CD8-positive, alpha-beta T cell (primary cell): ENCODE measurements at places on chromosomes 6 and 20.

DNA sequence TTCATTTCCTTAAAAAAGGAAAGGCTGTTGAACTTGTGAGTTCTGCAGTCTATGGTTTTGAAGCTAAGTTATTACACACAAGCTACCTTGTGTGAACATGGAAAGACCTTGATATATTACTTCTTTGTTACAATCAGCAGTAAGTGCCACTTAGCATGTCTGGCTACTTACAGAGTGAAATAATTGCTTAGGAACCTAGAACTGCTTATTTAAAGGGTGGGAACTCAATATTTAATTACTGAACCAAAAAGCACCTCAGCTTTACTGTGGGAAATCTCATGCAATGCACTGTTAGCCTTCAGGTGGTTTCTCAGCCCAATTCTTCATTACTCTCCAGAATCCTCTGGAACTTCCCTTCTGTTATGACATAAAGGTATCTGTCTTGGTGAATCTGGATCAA lies 17.9 kb downstream of the PERP start:
- DNase-seq, result no peak

DNA sequence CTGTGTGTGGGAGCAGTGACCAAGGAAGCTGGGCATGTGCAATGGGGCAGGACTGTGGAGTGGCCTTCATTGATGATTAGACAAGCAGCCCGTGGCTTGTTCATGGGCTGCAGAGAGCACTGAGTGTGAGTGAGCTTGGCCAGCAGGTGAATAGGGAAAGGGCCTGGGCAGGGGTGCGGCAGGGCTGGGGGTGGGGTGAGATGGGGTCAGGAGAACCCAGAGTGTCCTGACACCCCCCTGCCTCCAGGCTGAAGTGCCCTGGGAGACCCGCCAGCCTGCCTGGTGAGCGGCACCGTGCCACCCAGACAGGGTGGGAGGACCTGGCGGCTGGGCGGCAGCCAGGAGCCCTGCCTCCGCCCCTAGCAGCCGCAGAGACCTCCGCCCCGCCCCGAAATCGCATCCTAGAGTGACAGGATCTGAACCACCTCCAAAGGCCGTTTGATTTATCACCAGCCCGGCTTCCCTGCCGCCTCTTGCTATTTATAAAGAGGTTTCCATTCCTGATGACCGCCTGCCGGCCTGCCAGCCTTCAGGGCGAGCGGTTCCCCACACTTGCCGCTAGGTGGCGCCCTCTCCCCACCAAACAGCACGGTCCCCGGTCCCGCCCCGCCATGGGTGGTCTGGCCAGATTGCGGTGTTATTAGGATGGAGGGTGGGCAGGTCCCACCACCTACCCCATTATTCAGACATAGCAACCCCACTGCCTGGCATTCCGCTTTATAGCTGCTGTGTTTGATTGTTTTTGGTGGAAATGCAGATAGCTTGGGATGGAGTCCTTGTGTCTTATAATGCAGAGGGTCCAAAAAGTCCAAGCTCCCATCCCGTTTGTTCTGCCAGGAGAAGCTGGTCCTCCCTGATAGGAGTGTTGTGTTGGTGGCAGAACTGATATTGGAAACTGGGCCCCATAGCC lies 3.5 kb downstream of the MYLK2 start:
- peak; percentile 53 for DNase-seq

DNA sequence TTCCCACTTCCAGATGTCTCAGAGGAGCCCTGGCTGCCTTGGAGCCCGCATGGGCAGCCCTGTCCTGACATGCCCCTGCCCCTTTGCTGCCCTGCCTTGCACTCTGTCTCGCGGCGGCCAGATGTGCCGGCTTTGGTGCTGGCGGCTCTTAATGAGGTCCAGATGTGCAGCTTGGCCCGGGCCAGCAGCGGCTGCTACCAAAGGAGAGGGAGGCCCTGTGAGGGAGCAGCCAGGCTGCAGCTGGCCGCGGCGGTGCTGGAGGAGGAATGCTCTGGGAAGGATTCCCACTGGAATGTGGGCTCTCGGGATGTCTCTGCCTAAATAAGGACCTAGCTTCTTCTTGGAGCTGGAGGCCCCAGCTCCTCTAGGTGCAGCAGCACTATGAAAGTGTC lies 72.4 kb downstream of the FGD2 start:
- no peak for DNase-seq

DNA sequence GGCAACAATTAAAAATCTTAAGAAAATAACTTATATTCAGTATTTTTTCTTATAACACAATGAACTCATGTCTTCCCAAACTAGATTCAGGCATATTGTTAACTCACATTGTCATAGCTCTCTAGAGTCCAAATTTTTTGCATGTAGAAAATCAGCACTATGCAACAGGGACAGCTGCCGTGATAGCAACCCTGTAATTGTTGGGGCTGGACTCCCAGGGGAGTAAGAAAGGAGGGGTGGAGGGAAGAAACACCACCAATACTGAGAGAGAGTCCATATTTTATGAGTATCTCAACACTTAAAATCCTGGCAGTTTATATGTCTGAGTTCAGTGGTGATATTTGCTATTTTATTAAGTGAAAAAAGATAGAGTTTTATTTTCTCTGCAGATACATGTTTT lies 89.6 kb upstream of the HS3ST5 start:
- DNase-seq, result no peak

GRCh38 chr6:166301611-166302529 lies 6.3 kb downstream of the PRR18 start:
- DNase-seq, result no peak

DNA sequence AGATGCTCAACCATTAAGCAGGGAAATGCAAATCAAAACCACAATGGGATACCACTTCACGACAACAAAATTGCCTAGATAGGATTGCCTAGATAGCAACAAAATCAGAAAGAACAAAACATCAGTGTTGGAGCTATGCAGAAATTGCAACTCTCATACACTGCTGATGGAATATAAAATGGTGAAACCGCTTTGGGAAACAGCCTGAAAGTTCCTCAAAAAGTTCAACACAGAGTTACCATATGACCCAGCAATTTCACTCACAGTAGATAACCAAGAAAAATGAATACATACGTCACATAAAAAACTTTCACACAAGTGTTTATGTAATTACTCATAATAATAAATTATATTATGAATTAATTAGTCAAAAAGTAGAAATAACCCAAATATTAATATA lies 78.3 kb downstream of the MAFB start:
- DNase-seq, result no peak

DNA sequence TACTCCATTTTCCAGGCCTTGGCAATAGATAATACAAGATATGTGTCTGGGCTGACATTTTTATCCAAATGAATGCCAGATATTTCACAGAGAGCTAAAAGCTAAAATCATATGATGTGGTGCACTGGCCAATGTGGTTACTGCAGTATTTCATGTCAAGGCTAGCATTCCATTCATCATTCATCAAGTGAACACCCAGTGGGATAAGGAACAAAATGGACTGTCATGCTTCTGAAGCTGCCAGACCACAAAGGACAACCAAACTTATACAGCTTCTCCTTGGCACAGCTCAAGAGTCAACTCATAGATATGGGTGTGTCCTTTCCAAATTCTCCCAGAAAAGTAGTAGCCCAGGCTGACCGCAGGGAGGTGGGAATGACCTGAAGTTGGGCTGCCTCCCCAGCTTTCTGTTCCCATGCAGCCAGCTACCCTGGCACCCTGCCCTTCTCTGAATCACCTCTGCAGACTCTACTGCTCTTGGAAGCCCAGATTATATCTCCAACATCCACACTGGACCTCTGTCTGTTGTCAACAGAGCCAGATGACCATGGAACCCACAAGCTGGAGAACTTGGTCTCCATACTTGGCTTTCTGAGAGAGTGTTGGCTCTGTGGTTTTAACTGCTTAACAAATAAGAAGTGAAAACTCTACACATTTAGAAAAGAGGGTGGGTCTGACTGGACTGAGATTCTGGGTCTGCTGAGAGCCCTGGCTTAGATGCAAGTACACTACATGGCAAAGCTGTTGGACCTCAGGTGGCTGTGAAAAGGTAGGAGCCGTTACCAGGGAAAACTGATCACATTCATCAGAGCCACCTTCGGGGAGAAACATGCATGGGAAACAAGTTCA lies 122.8 kb downstream of the ALDH8A1 start:
- no peak for DNase-seq

GRCh38 chr6:166786704-166787293 lies 159.7 kb upstream of the RPS6KA2 start:
- no peak for DNase-seq

DNA sequence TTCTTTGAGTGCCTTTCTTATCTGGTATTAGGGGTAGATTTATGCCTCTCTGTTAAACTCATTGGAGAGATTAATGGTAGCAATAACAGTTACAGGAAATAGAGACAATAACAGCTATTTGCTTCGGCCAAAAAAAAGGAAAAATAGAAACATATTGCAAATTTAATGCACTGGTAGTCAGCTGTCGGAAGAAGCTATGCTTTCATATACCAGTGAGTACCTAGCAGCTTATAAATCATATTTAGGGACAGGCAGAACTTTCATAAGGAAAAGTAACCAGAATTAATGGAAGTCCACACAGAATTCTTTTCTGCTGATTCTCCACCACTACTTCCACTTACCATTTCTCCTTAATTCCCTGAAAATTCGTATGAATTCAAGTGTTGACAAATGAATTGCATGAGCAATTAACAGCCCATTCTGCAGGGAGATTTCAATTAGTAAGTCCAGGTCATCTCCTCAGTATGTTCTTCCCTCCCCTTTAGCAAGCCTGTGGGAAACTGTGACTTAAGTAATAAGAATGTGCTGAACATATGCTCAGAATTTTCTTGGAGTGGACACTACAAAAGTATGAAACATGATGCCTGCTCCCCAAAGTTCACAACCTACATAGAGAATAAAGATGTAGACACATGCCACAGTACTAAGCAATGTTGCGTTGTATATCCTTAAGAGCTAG lies 196.7 kb upstream of the KCNQ5 start:
- no peak for DNase-seq

GRCh38 chr20:58464838-58465237 lies 50.4 kb downstream of the APCDD1L start:
- DNase-seq, result no peak

DNA sequence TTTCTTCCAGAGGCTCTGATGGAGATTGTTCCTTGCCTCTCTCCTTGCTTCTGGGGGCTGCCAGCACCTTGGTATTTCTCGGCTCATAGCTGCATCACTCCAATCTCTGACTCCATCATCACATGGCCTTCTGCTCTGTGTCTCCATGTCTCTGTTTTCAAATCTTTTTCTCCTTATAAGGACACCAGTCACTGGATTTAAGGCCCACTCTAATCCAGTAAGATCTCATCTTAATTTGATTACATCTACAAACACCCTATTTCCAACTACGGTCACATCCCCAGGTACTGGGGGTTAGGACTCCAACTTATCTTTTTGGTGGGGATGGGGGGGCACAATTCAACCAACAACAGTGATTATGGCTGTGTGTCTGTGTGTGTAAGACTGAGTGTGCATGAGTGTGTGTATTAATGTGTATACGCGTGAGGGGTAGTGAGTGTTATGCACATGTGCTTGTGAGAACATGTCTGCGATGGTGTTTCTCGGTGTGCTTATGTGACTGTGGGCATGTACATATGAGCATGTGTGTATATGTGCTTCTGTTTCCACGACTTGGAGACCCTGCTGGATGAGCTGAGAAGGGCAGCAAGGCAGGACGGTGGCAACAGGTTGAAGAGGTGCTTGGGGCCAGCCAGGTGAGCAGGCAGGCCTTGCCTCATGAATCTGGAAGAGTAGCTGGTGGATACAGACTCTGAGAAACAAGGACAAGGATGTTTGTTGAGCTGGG lies 130.5 kb downstream of the MRPL14 start:
- DNase-seq, result no peak

GRCh38 chr20:60237981-60238380 lies 279.8 kb downstream of the CDH26 start:
- no peak for DNase-seq

GRCh38 chr6:79353226-79353625 lies 118.7 kb upstream of the HMGN3 start:
- no peak for DNase-seq

DNA sequence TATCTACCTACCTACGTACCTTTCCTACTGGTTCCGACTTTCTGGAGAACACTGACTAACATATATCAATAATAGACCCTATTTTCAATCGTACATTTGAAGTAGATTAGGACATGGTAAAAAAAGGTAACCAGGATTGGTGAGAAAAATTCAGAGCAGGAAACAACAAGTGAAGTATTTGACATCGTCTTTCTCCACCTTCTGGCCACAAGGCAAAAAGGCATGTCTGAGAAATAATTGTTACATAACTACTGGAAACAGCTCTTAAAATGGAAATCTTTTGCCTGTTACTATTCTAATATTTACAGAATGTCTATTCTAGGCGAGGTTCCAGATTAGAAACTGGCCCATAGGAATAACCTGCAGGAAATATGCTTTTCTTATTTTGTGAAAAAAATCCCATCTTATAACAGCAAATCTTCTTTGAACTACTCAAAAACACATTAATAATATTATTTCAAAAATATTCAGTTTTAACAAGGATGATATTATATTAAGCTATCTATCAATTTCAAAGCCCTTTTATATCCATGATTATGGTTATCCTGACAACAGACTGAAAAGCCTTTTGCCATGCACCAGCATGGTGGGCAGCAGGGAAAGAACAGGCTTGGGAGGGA lies 80.8 kb downstream of the RCAN2 start:
- DNase-seq, result no peak

DNA sequence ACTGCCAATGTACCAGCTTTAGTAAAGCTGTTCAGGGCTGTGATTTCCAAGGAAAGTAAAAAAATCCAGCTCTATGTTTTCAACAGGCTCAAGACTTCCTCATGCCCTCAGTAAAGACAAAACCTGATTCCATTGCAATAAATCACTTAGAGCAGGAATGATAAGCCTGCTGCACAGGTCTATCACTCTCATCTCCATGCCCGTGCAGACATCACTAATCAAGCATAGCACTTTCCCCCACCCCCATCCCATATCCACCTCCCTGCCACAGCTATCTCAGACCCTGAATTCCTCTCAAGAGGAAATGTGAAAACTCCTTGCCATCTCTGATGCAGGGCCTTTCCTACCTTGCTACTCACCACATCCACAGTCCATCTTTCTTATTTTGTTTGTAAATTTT lies 554.9 kb downstream of the MAFB start:
- no peak for DNase-seq

- no peak for DNase-seq
Observed at GRCh38 chr20:34781220-34781619, 44.2 kb downstream of the NCOA6 start.
